Naive thymus-derived CD8-positive, alpha-beta T cell (primary cell): ENCODE measurements at places on chromosomes 1 and 21. TPM values are rescaled to one million over a fixed set of nuclear protein-coding genes. Genes with fewer than 3 reads are reported as not detected.

Gene NBPF10
- 1.8 TPM for total RNA-seq

Gene FNDC10
- 3.7 TPM for total RNA-seq

Gene PCP4
- total RNA-seq, result not detected

DNA sequence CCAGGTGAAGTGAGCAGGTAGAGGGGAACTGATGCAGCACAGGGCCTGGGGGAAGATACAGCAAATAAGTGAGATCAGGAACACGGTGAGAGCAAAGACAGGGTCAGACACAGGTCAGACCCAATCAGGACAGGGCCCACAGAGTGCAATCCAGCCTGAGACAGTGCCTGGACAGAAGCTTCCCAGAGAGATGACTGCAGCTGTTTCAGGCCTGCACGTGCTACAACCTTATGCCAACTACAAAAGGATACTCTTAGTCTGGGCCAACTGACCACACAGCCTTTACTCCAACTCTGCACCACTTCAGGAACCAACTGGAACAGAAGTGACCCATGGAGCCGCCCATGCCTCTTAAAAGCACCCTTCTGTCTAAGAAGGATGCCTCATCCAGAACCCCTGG, 228.0 kb downstream of the TOMM20 start:
- DNase-seq, result no peak
- H3K4me1 ChIP-seq, result peaks cover 7% of the 10 kb centered on the region
- no peaks in the 10 kb centered on the region for H3K36me3 ChIP-seq
- no peak overlapping the region for H3K4me3 ChIP-seq
- H3K27ac ChIP-seq, result no peak overlapping the region

DNA sequence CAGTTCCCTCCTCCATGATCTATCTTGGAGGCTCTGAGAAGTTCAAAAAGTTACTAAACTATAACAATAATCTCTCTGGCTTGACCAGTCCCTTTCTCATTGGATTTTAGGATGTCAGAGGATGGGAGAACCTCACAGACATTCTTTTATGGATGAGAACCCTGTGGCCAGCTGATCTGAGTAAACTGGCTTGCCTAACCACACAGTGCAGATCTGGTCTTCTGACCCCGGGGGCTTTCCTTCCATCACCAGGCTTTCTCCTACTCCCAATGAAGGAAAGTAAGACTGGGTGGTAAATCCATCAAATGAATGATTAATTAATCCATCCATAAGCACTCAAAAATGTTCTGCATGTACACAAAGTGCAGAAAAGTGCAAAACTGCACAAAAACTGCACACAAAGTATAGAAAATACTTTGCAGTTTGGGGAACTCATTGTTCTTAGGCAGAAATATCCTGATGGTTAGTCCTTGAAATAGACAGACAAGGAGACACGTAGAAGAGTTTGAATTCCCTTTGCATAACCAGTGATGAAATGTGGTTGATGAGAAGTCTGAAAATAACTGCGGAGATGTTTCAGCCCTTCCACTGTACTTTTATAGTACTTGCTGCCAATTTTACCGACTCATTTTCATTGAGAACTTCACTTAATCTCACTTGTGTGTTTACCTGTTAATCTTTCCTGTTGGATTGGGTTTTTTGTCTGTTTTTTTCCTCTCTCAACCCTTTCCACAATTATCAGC, 2.5 kb upstream of the F3 start:
- H3K4me1 ChIP-seq, result peaks cover 7% of the 10 kb centered on the region
- DNase-seq, result no peak
- H3K36me3 ChIP-seq, result no peaks in the 10 kb centered on the region
- H3K27ac ChIP-seq, result no peak overlapping the region
- no peak overlapping the region for H3K4me3 ChIP-seq

GRCh38 chr1:67952071-67952470, 98.4 kb downstream of the DIRAS3 start:
- no peaks in the 10 kb centered on the region for H3K4me1 ChIP-seq
- H3K27ac ChIP-seq, result no peak overlapping the region
- peaks cover 8% of the 10 kb centered on the region for H3K27me3 ChIP-seq

GRCh38 chr1:6954591-6954990, 169.3 kb downstream of the CAMTA1 start:
- no peak overlapping the region for H3K4me3 ChIP-seq
- no peaks in the 10 kb centered on the region for H3K4me1 ChIP-seq
- H3K36me3 ChIP-seq, result no peaks in the 10 kb centered on the region
- peaks cover 3% of the 10 kb centered on the region for H3K27me3 ChIP-seq
- no peak for DNase-seq
